Osteoblast (primary cell): ENCODE measurements at places on chromosomes 4 and X. TPM values are rescaled to one million over a fixed set of nuclear protein-coding genes. Genes with fewer than 3 reads are reported as not detected.

DNA sequence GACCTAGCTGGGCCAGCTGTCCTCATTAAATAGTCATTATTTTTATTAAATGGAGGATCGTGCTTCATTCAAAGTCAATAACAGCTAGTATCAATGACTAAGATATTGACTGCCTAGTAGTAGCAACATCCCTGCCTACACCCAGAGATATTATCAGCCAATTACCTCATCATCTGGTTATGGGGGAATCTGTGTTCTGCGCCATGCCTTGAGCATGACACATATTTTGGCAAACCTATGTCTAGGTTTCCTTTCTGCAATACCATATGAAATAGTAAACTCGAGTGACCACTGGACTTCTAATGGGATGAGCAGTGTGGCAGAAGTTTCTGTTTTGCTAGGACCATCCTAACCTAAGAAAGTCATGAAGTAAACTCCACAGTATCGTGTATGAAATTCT is 50.0 kb upstream of the AADAT start:
- no peaks in the 10 kb centered on the region for H3K27me3 ChIP-seq
- H3K4me1 ChIP-seq: peaks cover 4% of the 10 kb centered on the region
- H3K4me3 ChIP-seq: no peak overlapping the region
- H3K36me3 ChIP-seq: no peaks in the 10 kb centered on the region
- DNase-seq: no peak

The SMR3B gene
- not detected in 2 replicates for total RNA-seq

- H3K4me3 ChIP-seq: peak overlapping the region; percentile 72
- H3K27ac ChIP-seq: no peak overlapping the region
- peak; percentile 93 for DNase-seq
- H3K36me3 ChIP-seq: no peaks in the 10 kb centered on the region
These were observed 38.5 kb upstream of the IQSEC2 start for GRCh38 chrX:53319614-53320542.

DNA sequence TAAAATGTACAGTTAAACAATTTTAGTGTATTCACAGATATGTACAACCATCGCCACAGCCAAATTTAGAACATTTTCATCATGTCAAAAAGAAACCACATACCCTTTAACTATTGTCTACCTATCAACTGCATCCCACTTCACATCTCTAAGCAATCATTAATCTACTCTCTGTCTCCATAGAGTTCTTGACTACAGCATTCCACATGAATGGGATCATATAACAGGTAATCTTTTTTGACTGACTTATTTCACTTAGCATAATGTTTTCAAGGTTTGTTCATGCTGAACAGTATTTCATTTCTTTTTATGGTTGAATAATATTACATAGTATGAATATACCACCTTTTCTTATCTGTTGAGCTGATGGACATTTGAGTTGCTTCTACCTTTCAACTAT is 281.4 kb upstream of the EDA2R start:
- no peak overlapping the region for H3K4me3 ChIP-seq
- H3K27me3 ChIP-seq: no peaks in the 10 kb centered on the region
- H3K4me1 ChIP-seq: no peaks in the 10 kb centered on the region
